ENCODE measurements at places on chromosomes 4 and X.

GRCh38 chr4:83371936-83372335 lies 37.3 kb upstream of the HPSE start:
- no peak for DNase-seq

- DNase-seq = no peak
These were observed 23.3 kb upstream of the MGST2 start for GRCh38 chr4:139642364-139642763.

- DNase-seq = no peak
These were observed 300.5 kb upstream of the LCORL start for GRCh38 chr4:18321956-18322530.

- DNase-seq = no peak
These were observed 66.4 kb upstream of the BRS3 start for GRCh38 chrX:136421338-136421737.

- no peak for DNase-seq
These were observed 8.3 kb downstream of the SLITRK2 start for GRCh38 chrX:145825896-145826295.

DNA sequence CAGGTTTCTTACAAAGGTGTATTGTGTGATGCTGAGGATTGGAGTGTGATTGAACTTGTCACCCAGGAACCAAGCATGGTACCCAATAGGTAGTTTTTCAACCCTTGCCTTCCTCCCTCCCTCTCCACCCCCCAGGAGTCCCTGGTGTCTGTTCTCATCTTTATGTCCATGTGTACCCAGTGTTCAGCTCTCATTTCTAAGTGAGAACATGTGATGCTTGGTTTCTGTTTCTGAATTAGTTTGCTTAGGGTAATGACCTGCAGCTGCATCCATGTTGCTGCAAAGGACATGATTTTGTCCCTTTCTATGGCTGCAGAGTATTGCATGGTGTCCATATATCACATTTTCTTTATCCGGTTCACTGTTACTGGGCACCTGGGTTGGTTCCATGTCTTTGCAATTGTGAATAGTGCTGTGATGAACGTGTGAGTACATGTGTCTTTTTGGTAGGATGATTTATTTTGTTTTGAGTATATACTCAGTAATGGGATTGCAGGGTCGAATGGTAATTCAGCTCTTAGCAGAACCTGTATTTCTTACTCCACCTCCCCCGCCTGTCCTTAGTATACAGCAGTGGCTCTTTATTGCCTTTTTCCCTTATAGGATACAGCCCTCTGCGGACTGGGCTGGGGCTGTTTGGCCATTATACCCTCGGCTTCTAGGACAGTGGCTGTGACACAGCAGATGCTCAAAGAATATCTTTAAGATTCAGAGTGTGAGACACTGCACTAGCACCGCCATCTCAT lies 145.4 kb downstream of the PTTG2 start:
- DNase-seq = no peak

- no peak for DNase-seq
These were observed 106.8 kb downstream of the STK32B start for GRCh38 chr4:5157791-5158770.

DNA sequence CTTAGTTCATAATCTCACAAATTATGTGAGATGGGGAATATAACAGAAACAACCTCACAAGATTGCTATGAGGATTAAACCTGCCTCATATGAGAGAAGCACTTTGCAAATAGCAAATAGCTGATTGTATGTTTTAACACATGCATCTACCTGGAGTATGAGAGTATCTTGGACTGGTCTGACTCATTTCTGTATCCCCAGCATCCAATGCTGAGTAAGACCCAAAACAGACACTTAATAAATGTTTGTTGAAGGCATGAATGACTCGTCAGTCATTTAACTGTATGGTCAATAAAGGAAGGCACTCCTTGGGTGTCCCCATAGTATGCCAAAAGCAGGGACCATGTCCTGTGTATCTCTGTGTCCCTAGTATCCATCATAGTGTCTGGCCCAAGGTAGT lies 350.9 kb upstream of the F9 start:
- no peak for DNase-seq

DNA sequence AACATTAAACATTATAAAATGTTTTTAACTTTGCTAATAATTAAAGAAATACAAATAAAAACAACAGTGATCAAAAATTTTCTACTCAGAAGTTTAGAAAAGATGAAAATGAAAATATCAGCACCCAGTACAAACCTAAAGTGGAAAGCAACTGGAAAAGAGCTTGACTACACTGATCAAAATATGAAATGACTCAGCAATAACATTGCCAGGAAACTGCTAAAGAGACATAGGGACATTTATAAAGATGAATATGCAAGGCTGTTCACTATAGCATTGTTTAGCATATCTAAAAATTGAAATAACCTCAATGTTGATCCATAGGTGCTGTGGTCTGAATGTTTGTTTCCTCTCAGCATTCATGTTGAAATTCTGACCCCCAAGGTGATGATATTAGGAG lies 88.5 kb upstream of the NOCT start:
- DNase-seq = no peak

- no peak for DNase-seq
These were observed 254.7 kb downstream of the AFF2 start for GRCh38 chrX:148755111-148755510.

- DNase-seq = no peak
These were observed 17.8 kb downstream of the TIGD2 start for GRCh38 chr4:89129080-89129640.

- DNase-seq = no peak
These were observed at the start of gene FAT1 for GRCh38 chr4:186723292-186724057. Gene FAT1 (minus strand): TSS chr4:186723856. CDS start chr4:186709827, 14,029 bp downstream.

DNA sequence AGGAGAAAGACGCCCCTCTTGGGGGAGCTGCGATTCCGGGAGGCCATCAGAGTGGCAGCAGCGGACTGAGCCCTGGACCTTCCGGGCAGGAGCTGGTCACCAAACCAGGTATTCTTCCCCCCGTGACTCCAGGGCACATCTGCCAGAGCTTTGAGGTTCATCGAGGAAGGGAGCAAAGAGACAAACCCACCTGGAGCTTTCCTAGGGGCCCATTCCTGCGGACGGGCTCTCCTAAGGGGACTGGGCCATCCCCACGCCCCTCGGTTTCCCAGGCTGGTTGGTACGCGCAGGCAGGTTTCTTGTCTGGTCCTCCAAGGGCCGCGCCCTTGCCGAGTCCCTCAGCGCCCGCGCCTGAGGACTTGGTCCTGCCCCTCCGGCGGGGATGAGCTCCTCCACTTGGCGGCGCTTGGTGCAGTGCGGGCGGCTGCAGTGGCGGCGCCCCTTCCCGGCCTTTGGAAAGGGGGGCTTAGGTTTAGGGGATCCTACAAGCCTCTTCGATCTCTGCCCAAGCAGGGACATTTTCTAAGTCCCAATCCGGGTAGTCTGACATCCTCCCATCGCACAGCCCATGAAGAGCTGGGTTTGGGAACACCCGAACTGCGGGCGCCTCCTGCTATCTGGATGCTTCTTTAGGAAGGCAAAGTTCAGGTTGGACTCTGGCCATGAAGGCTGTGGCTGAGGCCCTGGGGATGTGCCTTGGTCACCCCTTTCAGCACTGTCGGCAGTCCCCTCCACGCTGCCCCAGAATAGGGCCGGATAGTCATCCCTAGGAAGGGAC lies 538 bp downstream of the STBD1 start:
- no peak for DNase-seq

- DNase-seq = no peak
These were observed 10.5 kb downstream of the SEPTIN11 start for GRCh38 chr4:76960014-76960413.

- DNase-seq = peak; percentile 53
These were observed 25.4 kb upstream of the ACSL1 start for GRCh38 chr4:184851200-184851541.

GRCh38 chrX:153821066-153821465 lies 9.3 kb downstream of the PDZD4 start:
- DNase-seq = no peak

DNA sequence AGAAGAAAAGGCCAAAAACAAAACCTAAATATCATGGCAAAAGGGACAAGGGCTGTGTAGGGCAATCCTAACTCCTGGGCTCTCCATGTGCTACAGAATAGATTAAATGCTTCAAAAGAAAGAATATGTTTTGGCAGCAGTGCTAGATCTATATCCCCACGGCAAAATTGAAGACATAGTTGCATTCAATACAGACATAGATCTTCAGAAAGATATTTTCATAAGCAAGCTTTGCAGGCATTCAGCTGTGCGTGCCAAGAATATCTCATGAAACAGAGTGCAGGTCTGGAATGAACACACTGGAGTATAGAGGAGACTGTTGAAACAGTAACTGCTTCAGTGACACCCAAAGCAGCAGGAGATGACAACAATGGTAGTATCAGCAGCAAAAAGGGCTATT lies 1476.9 kb downstream of the ARAP2 start:
- DNase-seq = no peak

- DNase-seq = no peak
These were observed 60.8 kb downstream of the TMEM154 start for GRCh38 chr4:152618971-152619370.

- no peak for DNase-seq
These were observed 7.8 kb upstream of the MFAP3L start for GRCh38 chr4:170033999-170034398.

DNA sequence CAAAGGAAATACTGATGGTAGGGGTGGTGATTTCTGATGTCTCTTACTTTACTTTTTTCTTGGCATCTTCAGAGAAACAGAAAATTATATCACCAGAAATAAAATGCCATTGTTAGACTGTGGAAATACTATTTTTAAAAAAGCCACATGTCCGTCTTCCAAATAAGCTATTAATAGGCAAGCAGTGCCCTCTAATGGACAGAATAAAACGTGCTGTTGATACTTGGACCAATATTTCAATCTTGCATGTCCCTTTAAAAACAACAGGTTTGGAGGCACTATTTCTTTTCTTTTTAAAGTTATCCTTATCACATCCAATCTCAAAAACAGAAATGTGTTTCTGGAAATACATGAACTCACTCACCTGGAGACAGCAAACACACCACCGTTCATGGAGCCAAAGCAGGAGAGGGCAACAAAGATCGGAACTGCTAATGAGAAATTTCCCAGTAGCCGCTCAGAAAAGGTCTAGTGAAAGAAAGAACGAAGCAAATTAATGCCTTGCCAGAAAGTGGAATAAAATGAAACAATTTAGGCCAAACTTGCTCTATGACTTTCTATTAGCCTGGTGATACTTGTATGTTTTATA lies 59.2 kb downstream of the SLC7A11 start:
- no peak for DNase-seq

DNA sequence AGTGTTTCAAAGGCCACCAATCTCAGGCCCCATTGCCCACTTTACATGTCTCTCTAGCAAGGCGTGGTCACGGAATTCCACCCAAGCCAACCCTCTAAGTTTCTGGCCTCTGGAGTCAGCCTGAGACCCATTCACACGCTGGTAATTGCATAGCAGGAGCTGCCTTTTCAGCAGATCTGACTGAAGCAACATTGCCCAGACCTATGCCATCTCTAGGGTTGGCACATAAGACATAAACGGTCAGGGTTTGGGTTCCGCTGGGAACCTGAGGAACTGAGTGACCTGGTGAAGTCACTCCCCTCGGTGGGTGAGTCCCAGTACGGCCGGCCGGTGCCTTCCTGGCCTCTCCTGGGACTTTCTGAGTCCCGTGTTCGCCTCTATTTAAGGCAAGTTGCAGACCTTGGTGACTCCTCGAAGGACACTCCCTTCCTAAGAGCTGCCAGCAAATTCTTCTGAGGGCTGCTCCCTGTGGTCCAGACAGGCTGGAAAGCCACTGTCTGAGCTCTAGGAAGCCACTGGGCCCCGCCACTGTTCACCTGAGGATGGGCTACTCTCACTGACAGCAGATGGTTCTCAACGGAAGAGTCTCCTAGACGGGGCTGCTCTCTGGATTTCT lies 15.9 kb downstream of the CTAG1A start:
- no peak for DNase-seq

DNA sequence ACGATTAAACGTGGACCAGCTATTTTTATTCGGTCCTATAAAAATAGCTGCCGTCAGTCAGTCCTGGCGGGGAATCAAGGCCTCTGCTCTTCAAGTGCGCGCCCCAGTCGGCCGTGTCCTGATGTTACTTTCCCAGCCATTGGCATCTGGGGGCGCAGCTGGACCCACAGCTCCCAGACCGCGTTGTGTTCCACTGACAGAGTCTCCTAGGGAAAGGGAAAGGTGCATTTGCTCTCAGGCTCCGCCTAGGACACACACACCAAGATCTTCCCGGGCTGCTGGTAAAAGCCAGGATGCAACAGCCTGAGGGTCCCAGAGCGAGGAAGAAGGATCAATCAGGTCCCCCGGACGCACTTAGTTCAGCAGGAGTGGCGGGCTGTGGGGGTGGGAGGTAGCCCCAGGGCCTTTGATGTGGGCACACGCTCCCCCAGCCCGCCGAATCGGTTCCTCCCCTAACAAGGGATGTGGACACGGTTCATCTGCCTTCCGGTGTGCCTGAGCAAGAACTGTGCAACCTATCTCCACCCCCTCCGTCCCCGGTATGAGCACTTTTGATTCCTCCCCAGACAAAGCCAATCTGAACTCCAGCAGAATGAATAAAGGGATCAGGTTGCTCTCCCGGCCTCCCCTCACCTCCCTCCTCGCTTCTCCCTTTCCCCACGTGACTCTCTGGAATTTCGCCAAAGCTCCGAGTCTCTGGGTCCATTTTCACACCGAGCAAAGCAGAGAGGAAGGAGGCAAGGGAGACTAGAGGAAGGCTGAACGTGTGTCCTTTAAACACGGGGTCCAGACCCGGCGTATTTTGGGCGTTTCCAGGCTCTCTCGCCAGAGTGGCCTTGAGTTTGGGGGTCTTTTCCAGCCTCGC lies 626 bp upstream of the FRAS1 start:
- DNase-seq = no peak

DNA sequence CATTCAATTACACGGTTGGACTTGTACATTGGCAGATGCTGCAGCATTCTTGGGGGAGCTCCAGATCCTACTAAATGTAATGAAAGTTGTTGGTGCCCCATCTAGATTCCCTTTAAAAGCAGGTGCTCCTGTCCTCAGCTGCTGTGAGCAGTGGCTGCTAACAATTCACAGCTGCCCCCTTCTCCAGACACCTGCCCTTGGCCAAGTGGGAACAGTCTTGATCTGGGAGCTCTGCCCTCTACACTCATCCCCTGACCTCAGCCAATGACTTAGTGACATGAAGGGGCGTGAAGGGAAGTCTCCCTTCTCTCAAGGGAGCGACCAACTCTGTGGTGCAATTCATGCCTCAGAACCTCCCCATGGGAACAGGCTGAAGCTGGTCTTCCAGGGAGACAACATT lies 125.7 kb downstream of the EIF4E start:
- DNase-seq = no peak

- no peak for DNase-seq
These were observed 118.1 kb upstream of the TLR3 start for GRCh38 chr4:185950891-185951290.

- DNase-seq = no peak
These were observed 62.2 kb downstream of the DTHD1 start for GRCh38 chr4:36343501-36344175.

GRCh38 chr4:84901173-84901572 lies 65.3 kb downstream of the WDFY3 start:
- no peak for DNase-seq

GRCh38 chr4:38131371-38132091 lies 171.3 kb downstream of the PTTG2 start:
- DNase-seq = peak; percentile 61

GRCh38 chrX:20361890-20362262 lies 95.2 kb upstream of the RPS6KA3 start:
- DNase-seq = no peak

- DNase-seq = no peak
These were observed 19.4 kb downstream of the MRFAP1 start for GRCh38 chr4:6659897-6660296.

All from T-helper 1 cell (primary cell).